ENCODE measurements at places on chromosomes 2 and 18.

DNA sequence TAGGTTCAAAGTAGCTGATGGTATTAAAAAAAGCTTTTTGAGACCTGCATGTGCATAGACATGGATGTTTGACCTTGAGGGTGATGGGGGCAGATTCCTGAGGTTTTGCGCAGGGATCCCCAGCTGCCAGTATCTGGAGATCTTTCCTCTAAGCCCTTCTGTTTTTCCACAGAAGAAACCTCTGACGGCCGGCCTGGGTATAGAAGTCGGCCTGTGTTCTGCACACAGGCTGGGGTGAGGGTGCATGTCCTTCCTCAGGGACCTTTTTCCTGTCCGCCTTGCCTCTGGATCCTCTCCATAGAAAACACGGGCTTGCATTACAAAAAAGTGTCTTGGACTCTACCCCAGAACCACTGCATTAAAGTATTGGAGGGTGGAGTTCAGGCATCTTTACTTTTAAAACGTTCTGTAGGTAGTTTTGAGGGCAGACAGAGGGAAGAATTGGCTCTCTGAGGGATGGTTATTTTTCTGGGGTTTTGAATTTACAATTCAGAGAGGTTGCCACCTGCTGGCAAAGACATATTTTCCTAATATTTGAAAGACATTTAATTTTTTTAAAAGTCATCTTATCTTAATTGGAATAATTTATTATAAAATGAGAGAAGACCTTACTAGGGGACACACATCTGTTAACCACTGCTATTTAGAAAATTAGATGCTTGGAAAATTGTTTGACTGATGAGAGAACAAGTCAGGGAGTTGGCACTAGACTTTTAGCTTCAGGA, 350.6 kb downstream of the DCDC2C start:
- no peak for DNase-seq

- DNase-seq = no peak
These were observed 79.5 kb downstream of the KIF5C start for GRCh38 chr2:148954536-148954935.

DNA sequence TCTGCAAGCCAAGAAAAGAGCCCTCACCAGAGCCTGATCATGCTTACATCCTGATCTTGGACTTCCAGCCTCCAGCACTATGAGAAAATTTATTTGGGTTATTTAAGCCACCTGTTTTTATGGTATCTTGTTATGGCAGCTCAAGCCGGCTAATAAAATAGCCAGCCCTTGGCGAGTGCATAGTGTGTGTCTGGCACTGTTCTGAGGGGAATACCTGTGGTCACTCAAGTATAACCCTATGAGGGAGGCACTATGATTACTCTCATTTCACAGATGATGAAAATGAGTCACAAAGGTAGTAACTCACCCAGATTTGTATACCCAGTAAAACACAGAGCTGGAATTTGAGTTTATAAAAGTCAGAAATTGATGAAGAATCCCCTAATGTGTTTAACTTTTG, 556.9 kb upstream of the SETBP1 start:
- no peak for DNase-seq

DNA sequence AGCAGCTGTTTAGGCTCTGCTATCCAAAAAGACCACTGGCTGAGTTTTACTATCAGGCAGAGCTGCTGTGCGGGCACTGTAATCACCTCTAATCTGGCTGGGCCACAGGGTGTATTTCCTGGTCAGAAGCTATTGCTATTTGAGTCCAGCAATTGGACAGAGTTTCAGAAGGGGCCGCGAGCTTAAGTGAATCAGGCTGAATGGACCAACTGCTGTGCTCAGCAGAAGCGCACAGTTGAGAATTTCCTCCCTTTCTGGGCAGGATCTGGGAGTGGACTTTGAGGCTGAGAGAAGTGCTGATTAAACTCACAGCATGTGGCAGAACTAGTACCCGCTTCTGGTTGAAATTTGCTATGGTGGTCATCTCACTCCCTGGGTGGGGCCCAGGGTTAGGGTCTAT, 251.8 kb downstream of the INSIG2 start:
- no peak for DNase-seq

- DNase-seq = no peak
These were observed 93.7 kb downstream of the MAIP1 start for GRCh38 chr2:200049086-200049485.
